Pulmonary artery endothelial cell (primary cell): ENCODE measurements at places on chromosomes 4 and X. TPM values are rescaled to one million over a fixed set of nuclear protein-coding genes. Genes with fewer than 3 reads are reported as not detected.

Gene JAKMIP1
- not detected in 2 replicates for total RNA-seq

- no peak for DNase-seq
Observed at GRCh38 chr4:139655116-139655515, 10.5 kb upstream of the MGST2 start.

- DNase-seq = no peak
Observed at GRCh38 chrX:9656277-9656676, 109.4 kb downstream of the GPR143 start.

- no peak for DNase-seq
Observed at GRCh38 chrX:15143825-15144121, 126.1 kb downstream of the ASB9 start.

Gene MAGEA2
- not detected in 2 replicates for total RNA-seq

DNA sequence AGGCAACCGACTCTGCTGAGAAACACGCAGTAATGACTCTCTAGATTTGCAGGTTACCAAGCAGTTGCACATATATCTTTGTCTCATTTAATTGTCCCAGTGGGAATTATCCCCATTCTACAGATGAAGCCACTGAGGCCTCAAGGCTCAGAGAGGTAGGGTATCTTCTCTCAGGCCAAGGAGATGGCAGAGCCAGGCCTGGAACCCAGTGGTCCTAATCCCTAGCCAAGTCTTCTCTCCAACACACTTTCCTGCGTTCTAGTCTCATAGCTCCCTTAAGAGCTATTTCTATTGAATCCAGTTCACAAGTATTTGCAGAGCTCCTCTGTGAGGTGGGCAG lies 181.3 kb upstream of the BCOR start:
- DNase-seq = no peak

DNA sequence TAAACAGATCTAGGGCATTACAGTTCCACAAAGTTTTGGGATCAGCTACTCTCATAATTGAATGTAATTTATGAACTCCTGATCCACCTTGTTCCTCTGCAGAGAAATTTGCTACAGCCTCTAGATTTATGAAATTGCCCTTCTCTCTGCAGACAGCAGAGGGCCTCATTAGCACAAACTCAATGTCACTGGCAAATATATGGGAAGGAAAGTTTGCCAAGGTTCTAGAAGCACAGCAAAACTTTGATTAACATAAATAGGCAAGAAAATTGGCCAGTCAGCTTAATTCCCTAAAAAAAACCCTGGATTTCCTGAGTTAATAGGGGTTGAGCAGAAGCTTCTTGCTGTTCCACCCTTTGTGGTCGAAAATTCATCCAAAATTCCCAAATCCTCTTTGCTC lies 31.5 kb downstream of the PRPS1 start:
- DNase-seq = no peak
